ENCODE measurements at places on chromosomes 4 and X. TPM values are rescaled to one million over a fixed set of nuclear protein-coding genes. Genes with fewer than 3 reads are reported as not detected.

Gene PAGE2B
- not detected for total RNA-seq

Gene FDCSP
- total RNA-seq = not detected

Gene FRMPD4
- 1.7 TPM for total RNA-seq

Gene SSX4B
- not detected for total RNA-seq

Gene SPANXB1
- not detected for total RNA-seq

Gene TCP11X2
- not detected for total RNA-seq

Gene RBM47
- 0.56 TPM for total RNA-seq
